ENCODE measurements at places on chromosomes 3 and 15. TPM values are rescaled to one million over a fixed set of nuclear protein-coding genes. Genes with fewer than 3 reads are reported as not detected.

The CCRL2 gene
- 0.84 TPM for total RNA-seq

The ZNF860 gene
- 1.1 TPM for total RNA-seq

The ABCF3 gene
- total RNA-seq, result 65.2 TPM

The GABPB1 gene
- 16.0 TPM for total RNA-seq

The GOLGA6D gene
- not detected for total RNA-seq

The LRRC49 gene
- total RNA-seq, result 13.0 TPM

The ROBO2 gene
- total RNA-seq, result 5.6 TPM

The CKMT1B gene
- total RNA-seq, result not detected

The CCR5 gene
- 0.36 TPM for total RNA-seq

The ATP13A5 gene
- not detected for total RNA-seq
